ENCODE measurements at places on chromosomes 16 and 17. TPM values are rescaled to one million over a fixed set of nuclear protein-coding genes. Genes with fewer than 3 reads are reported as not detected.

DNA sequence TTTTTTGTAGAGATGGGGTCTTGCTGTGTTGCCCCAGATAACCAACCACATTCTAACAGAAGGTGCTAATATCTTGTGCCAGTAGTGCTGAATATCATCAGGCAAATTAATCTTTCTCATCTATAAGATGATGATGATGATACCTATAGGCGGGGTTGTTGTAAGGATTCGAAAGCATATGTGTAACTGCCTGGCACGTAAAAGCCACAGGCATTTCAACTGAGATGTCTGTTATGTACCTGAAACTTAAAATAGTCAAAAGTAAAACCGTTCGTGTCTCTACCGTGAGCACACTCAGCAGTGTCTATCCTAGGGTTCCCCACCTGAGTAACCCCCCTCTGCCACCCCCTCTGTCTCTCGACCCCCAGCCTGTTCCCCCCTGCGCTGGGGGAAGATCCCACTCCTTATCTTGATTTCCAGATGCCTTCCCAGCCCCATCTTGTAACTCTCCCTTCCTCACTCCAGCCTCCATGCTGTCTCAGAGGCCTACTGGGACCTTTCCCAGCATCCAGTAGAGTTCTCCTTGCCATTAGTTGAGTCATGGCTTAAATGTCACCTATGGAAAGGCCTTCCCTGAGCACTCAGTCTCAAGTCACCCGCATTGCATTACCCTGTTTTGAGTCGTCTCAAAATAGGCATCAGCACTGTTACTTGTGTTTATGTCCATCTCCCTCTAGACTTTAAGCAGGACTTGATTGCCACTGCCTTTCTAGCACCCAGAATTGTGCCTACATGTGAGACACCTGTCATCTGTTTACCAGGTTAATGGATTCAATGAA, 34.1 kb downstream of the CDRT15 start:
- peaks cover 11% of the 10 kb centered on the region for H3K36me3 ChIP-seq
- no peak overlapping the region for H3K4me3 ChIP-seq
- H3K27me3 ChIP-seq = no peaks in the 10 kb centered on the region
- peaks cover 29% of the 10 kb centered on the region for H3K4me1 ChIP-seq
- H3K27ac ChIP-seq = peak overlapping the region; percentile 35

DNA sequence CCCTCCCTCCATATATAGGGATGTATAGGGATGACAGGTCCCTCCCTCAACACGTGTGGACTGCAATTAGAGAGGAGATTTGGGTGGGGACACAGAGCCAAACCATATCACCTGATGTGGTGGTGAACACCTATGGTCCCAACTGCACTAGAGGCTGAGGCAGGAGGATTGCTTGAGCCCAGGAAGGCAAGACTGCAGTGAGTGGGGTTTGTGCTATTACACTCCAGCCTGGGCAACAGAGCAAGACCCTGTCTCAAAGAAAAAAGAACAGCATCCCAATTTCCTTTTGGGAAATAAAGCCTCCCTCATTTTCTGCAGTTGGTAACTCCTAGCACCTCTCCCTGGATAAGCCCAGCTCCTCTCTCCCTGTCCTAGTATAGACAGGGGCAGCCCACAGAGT, 23.8 kb upstream of the LYRM9 start:
- no peak overlapping the region for H3K27ac ChIP-seq
- DNase-seq = no peak
- H3K4me1 ChIP-seq = peaks cover 7% of the 10 kb centered on the region
- H3K36me3 ChIP-seq = no peaks in the 10 kb centered on the region
- peaks cover 58% of the 10 kb centered on the region for H3K27me3 ChIP-seq
- H3K4me3 ChIP-seq = no peak overlapping the region

DNA sequence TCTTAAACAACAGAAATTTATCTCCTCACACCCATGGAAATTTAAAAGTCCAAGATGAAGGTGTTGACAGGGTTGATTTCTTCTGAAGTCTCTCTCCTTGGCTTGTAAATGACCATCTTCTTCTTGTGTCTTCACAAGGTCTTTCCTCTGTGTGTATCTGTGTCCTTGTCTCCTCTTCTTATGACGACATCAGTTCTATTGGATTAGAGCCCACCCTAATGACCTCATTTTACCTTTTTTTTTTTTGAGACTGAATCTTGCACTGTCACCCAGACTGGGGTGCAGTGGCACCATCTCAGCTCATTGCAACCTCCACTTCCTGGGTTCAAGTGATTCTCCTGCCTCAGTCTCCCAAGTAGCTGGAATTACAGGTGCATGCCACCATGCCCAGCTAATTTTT, 429.0 kb upstream of the CDH5 start:
- no peaks in the 10 kb centered on the region for H3K36me3 ChIP-seq
- no peak overlapping the region for H3K4me3 ChIP-seq
- DNase-seq = no peak
- H3K27ac ChIP-seq = no peak overlapping the region
- H3K27me3 ChIP-seq = no peaks in the 10 kb centered on the region

ZNF668 gene
- total RNA-seq = 16.8 TPM

KRTAP17-1 gene
- not detected for total RNA-seq
